ENCODE measurements at places on chromosomes 16 and 17. TPM values are rescaled to one million over a fixed set of nuclear protein-coding genes. Genes with fewer than 3 reads are reported as not detected.

DNA sequence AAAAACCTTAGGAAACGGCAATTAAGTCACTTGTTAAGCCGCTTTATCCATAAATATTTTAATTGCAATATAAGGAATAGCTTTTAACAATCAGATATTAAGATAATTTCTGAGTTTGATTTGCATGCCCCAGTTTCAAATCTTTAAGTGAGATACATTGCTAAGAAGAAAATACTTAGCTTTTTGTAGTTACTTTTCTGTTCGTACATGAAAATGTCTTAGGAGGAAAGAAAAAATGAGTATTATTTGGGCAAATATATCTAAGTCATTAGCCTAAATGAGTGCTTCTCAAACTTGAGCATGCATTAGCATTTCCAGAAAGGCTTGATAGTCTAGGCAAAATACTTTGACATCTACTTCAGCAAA lies 6.4 kb downstream of the ZNF207 start:
- H3K4me1 ChIP-seq, result peaks cover 18% of the 10 kb centered on the region
- no peaks in the 10 kb centered on the region for H3K27me3 ChIP-seq
- peaks cover 59% of the 10 kb centered on the region for H3K36me3 ChIP-seq
- H3K4me3 ChIP-seq, result no peak overlapping the region
- H3K27ac ChIP-seq, result no peak overlapping the region

GJD3 gene
- polyA plus RNA-seq, result 1.1 TPM

SAMD14 gene
- 2.1 TPM for polyA plus RNA-seq

MMP25 gene
- 3.4 TPM for polyA plus RNA-seq

KRT12 gene
- polyA plus RNA-seq, result 5.9 TPM

- no peaks in the 10 kb centered on the region for H3K27me3 ChIP-seq
- H3K4me3 ChIP-seq, result no peak overlapping the region
- no peaks in the 10 kb centered on the region for H3K4me1 ChIP-seq
- DNase-seq, result no peak
- no peaks in the 10 kb centered on the region for H3K36me3 ChIP-seq
Measured at GRCh38 chr17:15885770-15886169, 59.2 kb upstream of the ADORA2B start.

GRCh38 chr16:15966836-15967546 lies 17.6 kb downstream of the ABCC1 start:
- peaks cover 2% of the 10 kb centered on the region for H3K36me3 ChIP-seq
- H3K27me3 ChIP-seq, result no peaks in the 10 kb centered on the region
- H3K27ac ChIP-seq, result no peak overlapping the region
- no peaks in the 10 kb centered on the region for H3K4me1 ChIP-seq
- no peak overlapping the region for H3K4me3 ChIP-seq

YBX2 gene
- polyA plus RNA-seq, result 4.9 TPM

CCDC144A gene
- polyA plus RNA-seq, result 0.34 TPM

- H3K27me3 ChIP-seq, result no peaks in the 10 kb centered on the region
- DNase-seq, result no peak
- peaks cover 43% of the 10 kb centered on the region for H3K36me3 ChIP-seq
- no peaks in the 10 kb centered on the region for H3K4me1 ChIP-seq
Measured at GRCh38 chr17:78892936-78893379, 10.0 kb downstream of the CEP295NL start.

LDHD gene
- 8.9 TPM for polyA plus RNA-seq

CNGB1 gene
- polyA plus RNA-seq, result not detected

Data from small intestine (tissue), 16 donors.